ENCODE measurements at places on chromosomes 1 and 21.

GRCh38 chr1:33524586-33524985, 52.1 kb downstream of the ZSCAN20 start:
- DNase-seq: no peak

DNA sequence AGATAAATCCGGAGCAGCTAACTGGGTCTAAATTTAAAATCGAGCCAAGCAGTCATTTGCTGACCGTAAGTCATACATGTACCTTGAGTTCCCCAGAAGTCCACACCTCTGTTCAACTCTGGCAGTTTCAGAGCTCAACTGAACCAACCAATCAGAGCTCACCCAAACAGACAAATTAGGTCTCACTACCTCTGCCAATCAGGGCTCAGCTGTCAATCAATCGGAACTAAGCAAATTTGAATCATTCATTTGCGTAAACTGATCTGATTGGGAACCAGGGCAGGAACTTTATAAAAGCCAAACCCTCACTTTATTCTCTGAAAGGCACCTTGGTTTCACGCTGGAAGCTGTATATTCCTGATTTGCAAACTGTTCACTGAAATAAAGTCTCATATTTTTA, 11.2 kb upstream of the ACBD6 start:
- DNase-seq: no peak

GRCh38 chr1:222310836-222311235, 237.1 kb downstream of the HHIPL2 start:
- DNase-seq: no peak

- no peak for DNase-seq
Measured at GRCh38 chr1:156756355-156756754, 4.9 kb upstream of the HDGF start.

DNA sequence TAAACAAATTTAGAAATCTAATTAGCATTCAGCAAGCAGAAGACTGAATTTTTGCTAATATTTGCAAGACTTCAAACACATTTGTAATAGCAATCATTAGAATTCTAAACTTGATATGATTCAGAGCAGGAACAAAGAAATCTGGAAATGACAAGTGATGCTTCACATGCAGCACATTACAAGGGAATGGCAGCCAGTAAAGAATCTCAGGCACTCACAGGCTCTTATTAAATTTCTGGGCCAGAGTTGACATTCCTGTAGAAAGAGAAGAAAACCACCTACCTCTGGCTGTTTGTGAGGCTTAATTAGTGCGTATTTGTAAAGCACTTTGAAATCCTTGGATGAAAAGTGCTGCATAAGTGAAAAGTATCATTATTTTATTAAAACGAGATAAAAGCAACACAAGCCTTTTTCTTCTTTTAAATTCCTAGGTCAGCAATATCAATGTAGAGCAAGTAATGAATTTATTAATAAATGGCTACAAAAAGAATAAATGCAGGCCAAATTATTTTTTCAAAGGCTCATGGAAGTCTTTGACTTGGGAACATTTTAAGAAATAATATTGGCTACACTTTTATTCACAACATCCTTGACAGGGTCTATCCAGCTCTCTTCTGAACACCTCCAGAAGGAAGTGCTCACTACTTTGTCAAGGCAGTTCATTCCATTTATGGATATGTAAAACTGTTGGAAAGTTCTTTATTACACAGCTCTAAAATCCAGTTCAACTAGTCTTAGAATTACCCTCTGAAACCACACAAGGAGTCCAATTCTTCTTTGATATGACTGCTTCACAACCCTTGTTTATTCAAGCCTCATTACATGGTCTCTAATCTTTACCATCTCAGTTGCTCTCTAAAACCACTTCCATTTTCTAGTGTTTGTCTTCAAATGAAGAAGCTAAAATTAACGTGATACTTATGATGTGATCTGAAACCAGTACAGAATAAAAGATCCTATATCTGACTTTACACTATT, 32.1 kb upstream of the SCYL3 start:
- no peak for DNase-seq

GRCh38 chr1:103265551-103265950, 157.2 kb upstream of the COL11A1 start:
- DNase-seq: peak; percentile 91

DNA sequence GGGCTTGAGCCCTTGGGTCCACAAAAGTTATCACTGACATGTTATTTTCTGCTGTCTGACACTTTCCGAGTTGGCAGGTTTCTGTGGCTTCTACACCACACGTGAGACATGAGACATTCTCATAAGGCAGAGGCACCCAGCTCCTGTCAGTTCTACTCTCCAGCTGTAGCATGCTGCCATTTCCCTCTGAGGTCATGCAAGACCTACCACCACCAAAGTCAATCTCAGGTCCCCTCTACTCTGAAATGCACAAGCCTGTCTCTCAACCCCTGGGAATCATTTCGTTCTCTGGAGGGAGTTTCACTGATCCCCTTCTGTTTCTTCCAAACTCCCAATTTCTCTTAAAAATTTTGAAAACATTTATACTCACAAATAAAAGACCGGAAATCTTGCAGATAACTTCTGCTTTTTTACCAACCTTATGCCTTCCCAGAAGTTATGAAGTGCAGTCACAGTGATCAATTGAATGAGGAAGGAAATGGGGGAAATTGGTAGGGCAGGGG, 39.5 kb upstream of the CR2 start:
- DNase-seq: no peak

DNA sequence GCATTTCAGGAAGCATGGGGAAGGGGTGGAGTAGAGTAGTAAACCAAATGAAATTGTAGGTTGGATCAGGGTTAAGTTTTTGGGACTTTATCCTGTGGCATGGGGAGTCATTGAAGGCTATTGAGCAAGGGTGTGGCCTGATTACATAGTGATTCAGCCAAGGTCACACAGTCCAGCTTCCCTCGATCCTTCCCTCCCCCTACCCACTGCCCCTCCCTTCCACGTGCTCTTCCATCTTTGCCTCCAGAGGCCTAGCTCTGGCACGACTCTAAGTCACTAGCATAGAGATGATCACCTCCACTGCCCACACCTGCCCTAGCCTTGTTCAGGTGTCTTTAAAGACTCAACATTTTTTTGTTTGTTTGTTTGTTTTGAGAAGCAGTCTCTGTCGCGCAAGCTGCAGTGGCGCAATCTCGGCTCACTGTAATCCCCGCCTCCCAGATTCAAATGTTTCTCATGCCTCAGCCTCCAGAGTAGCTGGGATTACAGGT, 37.2 kb upstream of the SLC9A1 start:
- DNase-seq: peak; percentile 40

DNA sequence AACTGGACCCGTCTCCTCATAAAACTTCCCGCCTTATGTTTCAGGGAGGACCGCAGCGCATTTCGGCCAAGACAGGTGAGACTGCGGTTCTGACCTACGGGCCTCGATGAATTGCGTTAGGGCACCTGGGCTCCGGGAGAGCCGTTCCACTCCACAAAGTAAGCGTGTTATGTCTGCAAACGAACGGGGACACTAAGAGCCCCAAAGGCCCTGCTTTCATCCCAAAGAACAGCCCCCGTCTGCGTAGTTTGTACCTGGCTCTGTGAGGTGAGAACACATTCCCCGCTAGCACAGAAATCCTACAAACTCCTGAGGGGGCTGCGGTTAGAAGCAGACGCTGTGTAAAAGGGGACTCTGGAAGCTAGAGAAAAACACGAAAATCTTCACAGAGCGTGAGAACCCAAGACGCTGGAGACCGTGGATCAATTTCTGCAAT, 41.6 kb upstream of the PPIAL4F start:
- no peak for DNase-seq

DNA sequence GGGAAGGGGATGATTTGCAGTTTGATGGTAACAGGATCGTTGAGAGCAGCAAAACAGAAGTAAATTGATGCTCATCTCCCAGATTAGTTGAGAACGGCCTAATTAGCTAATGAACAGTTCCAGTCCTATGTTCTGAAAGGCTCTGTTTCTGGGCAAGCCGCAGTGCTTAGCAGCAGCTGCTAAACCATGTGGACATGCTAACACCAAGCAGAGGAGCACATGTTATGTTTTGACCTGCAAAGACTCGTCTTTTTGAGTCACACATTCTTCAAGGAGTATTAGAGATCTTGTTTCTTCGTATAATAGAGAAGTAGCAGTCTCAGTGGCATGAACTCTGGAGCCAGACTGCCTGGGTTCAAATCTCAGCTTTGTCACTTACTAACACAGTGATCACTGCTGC, 58.1 kb downstream of the CACNA1E start:
- no peak for DNase-seq

GRCh38 chr1:202122639-202123335, at the start of gene GPR37L1:
GPR37L1 (plus strand) TSS chr1:202122917; CDS start chr1:202122964, 47 bp downstream.
- DNase-seq: no peak

DNA sequence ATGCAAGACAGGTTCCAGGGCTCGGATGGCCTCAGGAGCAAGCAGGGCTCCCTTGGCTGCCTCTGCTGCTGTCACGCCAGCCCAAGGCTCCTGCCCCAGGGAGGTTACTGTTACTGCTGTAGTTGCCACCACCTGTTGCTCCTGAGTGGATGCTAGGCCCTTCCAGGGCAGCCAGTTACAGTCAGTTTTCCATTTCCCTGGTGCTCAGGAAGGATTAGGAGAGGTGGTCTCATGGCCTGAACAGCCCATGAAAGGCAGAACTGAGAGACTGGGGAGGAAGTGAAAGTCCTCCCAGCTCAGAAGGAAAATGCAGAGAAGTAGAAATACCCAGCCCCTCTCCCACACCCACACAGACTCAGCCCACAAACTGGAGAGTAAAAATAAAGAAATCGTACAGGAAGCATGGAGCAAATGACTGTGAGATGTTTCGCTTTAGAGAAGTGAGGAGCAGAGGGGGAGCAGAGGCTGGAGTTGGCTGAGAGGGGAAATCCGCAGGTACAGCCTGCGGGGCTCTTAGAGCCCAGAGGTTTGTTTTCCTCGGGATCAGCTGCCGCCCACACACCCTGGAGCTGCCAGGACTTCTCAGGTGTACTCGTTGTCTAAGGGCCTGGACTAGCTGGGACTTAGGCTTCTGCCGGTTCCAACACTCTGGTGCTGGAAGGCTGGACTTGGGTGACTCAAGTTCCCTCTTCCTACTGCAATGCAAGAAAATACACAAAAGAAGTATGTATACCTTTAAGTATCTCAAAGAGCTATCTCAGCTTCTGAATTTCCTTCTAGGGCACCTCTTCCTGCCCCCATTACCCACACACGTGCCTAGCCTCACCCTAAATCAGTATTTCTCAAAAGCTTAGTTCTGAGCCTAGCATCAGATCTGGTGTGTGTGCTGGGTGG, 2.3 kb downstream of the IL6R start:
- DNase-seq: no peak

GRCh38 chr1:3945916-3946840, 46.1 kb upstream of the C1orf174 start:
- DNase-seq: no peak

DNA sequence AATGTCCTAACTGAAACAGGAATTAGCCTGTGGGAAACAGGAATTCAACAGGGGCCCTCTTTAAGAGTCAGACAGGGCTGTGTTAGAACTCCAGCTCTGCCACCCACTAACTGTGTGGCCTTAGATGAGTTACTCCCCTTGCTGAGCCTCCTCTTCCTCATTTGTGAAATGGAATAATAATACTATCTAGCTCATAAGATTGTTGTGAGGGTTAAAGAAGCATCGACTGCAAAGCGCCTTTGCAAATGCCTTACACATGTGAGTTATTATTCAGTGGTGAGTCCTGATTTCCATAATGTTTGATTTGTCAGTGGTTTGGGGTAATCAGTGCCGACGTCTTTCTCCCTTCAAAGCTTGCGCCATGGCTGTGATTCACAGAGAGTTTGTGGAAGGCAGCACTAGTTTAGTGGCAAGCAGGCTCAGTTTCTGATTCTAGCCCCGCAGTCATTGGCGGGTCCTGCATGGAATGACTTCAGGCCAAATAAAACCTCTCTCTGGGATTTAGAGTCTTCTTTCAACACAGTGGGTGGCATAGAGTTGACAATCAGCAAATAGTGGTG, 388.5 kb downstream of the PLPP3 start:
- no peak for DNase-seq

- no peak for DNase-seq
Measured at GRCh38 chr1:10212476-10212875, 2.1 kb downstream of the KIF1B start.

GRCh38 chr1:205749234-205750137, 496 bp downstream of the NUCKS1 start:
- peak; percentile 79 for DNase-seq

GRCh38 chr21:42554251-42554961, 40.8 kb downstream of the SLC37A1 start:
- no peak for DNase-seq

- no peak for DNase-seq
Measured at GRCh38 chr1:156705321-156705917, at the start of gene CRABP2. CRABP2 (minus strand) TSS chr1:156705583; CDS start chr1:156705446, 137 bp downstream.

DNA sequence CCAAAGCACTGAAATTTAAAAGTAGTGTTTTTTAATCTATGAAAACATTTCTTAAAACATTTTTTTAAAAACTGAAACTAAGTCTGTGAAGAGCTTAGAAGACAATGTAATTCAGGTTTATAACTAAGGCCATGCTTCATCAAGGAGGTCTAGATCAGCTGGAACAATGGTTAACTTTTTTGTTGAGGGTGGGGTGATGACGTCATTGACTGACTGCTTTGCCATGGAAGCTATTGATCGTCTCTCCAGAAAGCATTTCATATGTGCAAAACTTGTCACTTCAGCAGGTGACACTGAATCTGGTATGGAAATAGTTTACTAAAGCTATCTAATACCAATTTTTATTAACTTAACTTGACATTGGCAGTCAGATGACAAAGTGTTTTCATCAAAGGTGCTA, 21.0 kb downstream of the RAVER2 start:
- DNase-seq: no peak

- DNase-seq: peak; percentile 20
Measured at GRCh38 chr1:44500181-44501046, 95.4 kb downstream of the RNF220 start.

DNA sequence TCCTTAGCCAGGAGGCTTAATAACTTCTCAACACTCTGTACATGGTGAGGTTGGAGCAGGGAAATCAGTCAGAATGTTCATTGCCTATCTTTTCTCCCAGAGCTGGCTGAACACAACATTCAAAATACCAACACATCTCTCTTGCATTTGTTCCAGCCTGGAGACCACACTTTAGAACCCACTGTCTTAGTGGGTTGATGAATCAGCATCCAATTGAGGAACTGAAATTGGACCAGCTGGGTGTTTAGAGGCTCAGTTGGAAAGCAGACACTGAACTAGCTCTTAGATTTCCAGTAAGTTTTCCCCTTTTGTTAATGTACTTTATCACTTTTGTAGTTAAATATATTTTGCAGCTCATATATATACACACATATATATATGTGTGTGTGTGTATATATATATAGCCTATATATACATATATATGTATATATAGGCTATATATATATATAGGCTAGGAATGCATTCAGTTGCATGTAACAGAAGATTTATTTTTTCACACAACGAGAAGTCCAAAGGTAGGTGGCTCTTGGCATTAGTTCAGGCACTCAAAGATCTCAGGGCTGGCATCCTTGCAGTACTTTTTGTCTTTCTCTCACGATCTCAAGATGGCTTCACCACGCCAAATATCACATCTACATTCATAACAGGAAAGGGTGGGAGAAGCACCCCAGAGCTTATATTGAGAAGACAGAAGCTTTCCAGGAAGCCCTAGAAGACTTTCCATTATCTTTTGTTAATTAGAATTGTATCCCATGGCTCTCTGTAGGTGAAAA, 35.0 kb upstream of the HUNK start:
- DNase-seq: no peak
